ENCODE measurements at places on chromosomes 12 and 14. TPM values are rescaled to one million over a fixed set of nuclear protein-coding genes. Genes with fewer than 3 reads are reported as not detected.
A peak's percentile ranks its signal among the peaks of the same experiment; 100 is the strongest.

GRCh38 chr12:117970334-117970733 is 1.5 kb upstream of the KSR2 start:
- no peak for DNase-seq

GRCh38 chr14:53619691-53620231 is 336.9 kb downstream of the BMP4 start:
- DNase-seq, result no peak

GRCh38 chr14:50116966-50117365 is 594 bp upstream of the VCPKMT start:
- no peak for DNase-seq

The KRT6C gene
- not detected for polyA plus RNA-seq

The ALX1 gene
- polyA plus RNA-seq, result 0.90 TPM

The LRCOL1 gene
- polyA plus RNA-seq, result 1.0 TPM

GRCh38 chr12:2168808-2169207 is 116.0 kb downstream of the CACNA1C start:
- no peak for DNase-seq

- no peak for DNase-seq
Observed at GRCh38 chr12:62014330-62014729, 245.9 kb upstream of the USP15 start.

DNA sequence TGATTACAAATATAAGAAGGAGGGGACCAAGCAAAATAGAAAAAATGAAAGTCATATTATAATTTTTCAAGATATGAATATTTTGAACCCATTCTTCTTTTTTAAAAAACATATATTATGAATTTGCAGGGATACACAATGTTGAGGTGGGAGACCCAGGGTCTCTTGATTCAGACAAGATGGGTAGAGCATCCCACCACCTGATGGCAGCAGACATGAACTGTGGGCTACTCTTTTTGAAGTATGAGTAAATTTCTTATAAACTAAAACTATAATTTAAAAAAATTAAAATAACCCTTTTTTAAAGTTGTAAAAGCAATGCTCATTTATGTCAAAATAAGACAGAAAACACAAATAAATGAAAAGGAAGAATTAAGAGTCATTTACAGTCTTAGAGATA is 202.7 kb upstream of the PRICKLE1 start:
- no peak for DNase-seq

GRCh38 chr12:103964805-103965204 is 867 bp upstream of the TDG start:
- no peak for DNase-seq

DNA sequence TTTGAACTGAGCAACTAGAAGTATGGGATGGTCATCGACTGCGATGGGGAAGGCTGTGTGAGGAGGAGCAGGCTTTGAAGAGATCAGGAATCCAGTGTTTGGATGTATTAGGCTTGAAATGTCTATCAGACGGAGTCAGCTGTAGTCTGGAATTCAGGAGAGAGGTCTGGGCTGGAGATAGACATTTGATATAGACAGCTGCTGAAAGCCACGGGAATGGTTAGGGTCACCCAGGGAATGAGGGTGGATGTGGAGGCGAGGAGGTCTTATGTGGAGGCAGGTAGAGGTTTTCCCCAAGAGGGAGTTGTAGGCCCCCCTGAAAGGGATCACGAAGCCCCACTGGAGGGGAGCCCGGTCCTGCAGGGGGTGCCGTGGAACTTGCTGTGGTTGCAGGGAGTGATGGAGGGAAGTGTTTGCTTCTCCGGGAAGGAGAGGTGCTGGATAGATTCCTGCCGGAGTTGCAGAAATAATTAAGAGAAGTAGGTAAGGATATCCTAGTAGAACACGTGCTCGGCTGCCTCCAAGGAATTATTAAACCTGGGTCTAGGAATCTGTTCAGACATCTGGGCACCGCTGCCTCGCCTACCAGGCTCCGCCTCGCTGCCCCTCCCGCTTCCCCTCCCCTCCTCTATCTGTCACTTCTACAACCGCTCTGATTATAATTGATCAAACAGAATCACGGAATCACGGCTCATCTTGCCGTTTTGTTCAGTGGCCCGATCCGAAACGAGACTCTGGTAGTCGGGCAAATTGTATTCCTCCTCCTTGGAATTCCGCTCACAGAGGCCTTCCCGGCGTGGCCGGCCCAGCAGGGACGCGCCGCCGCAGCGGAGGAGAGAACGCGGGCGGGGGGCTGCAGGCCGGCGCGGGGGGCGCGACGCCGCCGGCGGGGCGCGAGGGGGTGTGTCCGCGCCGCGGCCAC is 826 bp upstream of the CACNA1C start:
- peak; percentile 59 for DNase-seq

DNA sequence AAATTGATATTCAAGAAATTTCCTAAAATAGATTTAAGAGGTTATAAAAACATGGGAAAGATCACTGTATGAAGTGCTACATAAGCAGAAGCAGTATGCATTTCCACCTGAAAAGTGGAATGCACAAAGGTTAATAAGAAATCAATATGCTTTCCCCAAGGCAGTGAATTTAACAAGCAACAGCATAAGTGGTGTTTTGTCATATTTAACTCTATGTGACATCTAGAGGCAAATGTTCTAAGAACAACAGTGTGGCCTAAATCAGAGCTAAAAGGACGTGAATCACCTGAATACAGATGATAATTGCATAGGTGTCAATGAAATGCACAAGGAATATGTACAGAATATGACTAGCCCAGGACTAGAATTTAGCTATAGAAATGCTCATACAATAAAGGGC is 49.5 kb downstream of the SLC2A13 start:
- no peak for DNase-seq

GRCh38 chr12:51216642-51217041 is 1.2 kb downstream of the POU6F1 start:
- no peak for DNase-seq

The TAS2R10 gene
- polyA plus RNA-seq, result not detected

DNA sequence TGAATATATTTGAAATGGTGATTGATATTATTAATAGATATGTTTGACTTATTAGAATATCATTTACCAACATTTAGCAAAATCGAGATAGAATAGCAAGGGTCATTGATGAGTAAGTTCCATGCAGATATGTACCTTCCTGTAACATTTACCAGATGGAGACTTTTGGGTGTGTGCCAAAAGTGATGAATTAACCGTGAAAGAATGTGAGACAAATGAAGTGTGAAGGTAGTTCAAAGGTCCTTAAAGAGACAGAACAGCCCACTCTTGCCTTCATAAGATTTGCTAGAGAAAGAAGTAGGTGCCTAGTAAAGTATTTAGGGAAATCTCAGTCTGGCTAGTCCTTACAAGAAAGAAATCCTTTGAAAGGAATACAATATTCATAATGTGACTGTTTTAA is 45.5 kb downstream of the FGD4 start:
- DNase-seq, result peak; percentile 96

The SELPLG gene
- polyA plus RNA-seq, result 3.7 TPM

GRCh38 chr12:24499151-24500146 is 449.5 kb downstream of the BCAT1 start:
- no peak for DNase-seq

GRCh38 chr14:64708148-64709004 is 4.2 kb downstream of the PLEKHG3 start:
- peak; percentile 87 for DNase-seq

The FOXG1 gene
- polyA plus RNA-seq, result not detected

DNA sequence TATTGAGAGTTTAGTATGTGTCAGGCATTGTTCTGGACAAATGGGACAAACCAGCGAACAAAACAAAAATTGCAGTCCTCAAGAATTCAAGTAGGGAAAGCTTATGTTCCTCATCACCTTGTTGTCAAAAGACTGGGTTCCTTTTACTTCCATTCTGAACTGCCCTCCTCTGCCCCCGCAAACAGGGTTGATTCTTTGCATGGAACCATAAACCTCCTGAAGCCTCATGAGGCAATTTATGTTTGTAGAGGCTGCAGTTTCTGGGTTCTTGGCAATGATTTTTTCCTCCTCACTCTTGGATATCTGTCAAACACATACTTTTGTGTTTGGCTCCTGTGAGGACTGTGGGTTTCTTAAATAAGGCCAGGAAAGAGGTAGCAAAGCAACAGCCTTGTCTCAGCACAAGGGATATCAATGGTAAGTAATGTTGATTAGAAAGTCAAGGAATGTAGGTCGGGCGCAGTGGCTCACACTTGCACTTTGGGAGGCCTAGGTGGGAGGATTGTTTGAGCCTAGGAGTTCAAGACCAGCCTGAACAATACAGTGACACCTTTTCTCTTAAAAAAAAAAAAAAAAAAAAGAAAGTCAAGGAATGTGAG is 13.9 kb downstream of the COPZ1 start:
- DNase-seq, result no peak

The HVCN1 gene
- 4.7 TPM for polyA plus RNA-seq

DNA sequence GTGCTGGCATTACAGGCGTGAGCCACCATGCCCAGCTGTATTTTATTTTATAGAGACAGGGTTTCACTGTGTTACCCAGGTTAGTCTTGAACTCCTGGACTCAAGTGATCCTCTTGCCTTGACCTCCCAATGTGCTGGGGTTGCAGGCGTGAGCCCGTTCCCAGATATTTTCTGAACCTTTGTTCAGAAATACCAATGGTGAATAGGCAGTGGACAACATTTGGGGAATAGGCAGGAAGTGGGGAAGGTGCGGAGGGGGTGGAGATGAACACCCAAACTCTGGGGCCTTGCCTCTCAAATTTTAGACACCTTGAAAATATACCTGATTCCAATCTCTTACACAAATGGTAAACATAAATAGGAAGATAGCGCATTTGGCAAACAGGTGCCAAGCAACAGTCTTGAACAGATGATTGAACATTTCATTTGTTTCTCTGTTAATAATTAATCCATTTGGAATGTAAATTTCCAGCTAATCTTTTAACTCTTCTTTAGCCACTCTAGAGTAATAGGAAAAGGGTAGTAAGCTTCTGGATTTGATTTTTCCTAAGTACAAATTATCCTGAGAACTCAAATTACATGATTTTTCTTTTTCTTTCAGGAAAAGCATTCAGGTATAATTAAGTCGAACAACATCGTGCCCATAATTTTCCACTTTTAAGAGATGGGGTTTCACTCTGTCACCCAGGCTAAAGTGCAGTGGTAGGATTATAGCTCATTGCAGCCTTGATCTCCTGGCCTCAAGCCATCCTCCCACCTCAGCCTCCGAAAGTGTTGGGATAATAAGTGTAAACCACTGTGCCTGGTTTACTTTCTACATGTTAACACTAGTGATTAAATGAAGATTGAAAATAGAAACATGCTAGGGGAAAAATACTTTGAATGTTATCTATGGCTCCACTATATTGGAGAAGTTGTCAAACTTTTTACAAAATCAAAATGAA is 22.9 kb upstream of the RNF34 start:
- no peak for DNase-seq

- no peak for DNase-seq
Observed at GRCh38 chr14:34912182-34912581, 37.0 kb upstream of the BAZ1A start.

DNA sequence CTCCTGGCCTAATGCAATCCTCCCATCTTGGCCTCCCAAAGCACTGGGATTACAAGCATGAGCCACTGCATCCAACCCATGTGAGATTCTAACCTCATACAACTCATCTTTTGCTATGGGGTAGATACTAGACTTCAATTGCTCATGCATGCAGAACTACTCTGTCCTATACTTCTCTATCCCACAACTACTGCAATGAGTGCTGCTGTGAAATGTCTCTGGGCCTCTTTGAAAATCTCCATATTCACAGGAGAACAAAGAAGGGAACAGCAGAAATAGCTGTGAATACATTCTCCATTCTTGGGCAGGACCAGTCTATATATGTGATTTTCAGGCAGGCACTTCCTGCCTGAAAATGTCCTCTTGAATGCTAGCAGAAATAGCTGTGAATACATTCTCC is 220.7 kb upstream of the GRIP1 start:
- DNase-seq, result no peak

The PIP4P1 gene
- polyA plus RNA-seq, result 33.3 TPM

- no peak for DNase-seq
Observed at GRCh38 chr12:77220586-77220985, 155.2 kb upstream of the E2F7 start.

The AHNAK2 gene
- polyA plus RNA-seq, result 1.1 TPM
